Cardiac fibroblast (primary cell): ENCODE measurements at places on chromosomes 2 and 18.

DNA sequence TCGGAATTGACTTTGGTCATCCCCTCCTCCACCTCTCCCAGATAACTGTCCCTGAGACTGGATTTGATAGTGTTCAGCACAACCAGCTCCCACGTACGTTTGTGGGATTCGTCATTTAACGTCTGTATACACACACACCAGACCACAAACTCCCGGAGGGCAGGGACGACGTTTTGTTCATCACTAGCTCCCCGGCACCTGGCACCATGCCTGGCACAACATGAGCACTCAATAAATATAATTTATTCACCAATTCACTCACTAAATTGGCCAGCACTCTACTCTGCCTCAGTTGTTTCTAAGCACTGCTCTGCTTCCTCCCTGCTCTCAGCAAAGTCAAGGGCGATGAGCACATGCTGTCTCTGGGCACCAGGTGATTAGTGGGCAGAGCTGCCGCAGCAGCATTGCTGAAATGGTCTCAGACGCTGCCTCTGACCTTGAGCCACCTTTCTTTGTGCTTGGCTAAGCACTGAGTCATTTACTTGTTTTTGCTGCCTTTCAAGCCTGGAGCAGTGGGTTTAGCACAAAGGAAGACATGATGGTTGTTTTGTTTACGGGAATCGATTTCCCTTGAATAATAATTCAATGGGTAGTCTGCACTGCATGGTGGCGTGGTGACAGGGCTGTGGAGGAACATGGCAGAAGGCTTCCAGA, 19.3 kb upstream of the LOXHD1 start:
- DNase-seq: no peak

DNA sequence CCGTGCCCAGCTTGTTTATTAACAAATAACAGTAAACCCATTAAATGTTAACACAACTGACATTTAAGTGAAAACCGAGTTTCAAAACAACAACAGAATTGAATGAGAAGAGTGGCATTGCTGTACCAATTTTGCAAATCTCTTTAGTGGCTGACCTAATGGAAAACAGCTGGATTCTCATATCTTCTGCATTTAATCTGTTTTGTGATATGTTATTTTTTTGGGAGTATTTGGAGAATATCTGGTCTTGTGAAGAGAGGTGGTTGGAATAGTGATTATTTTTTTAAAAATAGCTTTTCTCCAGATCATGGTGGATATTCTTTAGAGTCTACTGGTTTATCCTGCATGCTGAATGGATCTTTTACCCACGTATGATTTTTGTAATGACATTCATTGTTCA, 51.1 kb downstream of the TAF4B start:
- DNase-seq: no peak

DNA sequence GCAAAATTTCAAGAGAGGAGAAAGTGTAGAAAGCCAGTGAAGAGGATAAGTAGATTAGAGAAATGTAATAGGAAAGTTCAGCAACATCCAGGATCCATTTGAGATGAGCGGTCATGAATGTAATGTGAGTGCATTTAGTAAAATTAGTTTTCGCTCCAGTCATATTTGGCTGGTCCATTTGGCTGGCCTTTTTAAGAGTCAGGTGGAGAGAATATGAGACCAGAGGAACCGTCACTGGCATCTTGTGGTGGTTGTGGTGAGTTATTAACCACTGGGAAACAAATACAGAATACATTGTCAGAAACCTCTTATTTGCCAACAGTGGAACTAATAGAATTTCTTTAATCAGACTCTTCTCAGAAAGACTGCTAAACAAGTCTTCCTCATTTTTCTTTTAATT, 1064.3 kb upstream of the CDH2 start:
- DNase-seq: no peak

DNA sequence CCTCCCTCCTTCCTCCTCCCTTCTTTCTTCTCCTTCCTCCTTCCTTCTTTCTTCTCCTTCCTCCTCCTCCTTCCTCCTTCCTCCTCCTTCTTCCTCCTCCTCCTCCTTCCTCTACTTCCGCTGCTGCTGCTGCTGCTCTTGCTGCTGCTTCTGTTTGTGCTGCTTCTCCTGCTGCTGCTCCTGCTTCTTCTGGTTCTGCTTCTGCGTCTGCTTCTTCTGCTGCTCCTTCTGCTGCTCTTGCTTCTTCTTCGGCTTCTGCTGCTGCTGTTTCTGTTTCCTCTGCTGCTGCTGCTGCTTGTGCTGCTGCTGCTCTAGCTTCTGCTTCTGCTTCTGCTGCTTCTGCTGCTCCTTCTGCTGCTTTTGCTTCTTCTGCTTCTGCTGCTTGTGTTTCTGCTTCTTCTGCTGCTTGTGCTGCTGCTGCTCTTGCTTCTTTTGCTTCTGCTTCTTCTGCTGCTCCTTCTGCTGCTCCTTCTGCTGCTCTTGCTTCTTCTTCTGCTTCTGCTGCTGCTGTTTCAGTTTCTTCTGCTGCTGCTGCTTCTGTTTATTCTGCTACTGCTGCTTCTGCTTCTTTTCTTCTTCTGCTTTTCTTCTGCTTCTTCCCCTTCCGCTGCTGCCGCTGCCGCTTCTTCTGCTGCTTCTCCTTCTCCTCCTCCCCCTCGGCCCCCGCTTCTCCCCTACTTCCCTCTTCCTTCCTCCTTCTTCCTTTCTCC, 8.6 kb downstream of the SNRNP27 start:
- no peak for DNase-seq

GRCh38 chr2:30288561-30288960, 57.2 kb downstream of the LBH start:
- no peak for DNase-seq
